ENCODE measurements at places on chromosomes 11 and 22. TPM values are rescaled to one million over a fixed set of nuclear protein-coding genes. Genes with fewer than 3 reads are reported as not detected.

The FDX1 gene
- total RNA-seq: 8.1 TPM

The KBTBD4 gene
- 36.4 TPM for total RNA-seq

The LAMTOR1 gene
- 114 TPM for total RNA-seq

The RELA gene
- 23.8 TPM for total RNA-seq

The SLC22A6 gene
- total RNA-seq: not detected

The OR8J3 gene
- total RNA-seq: not detected

The SLC22A12 gene
- total RNA-seq: not detected

Measured in smooth muscle cell of trachea (primary cell).